ENCODE measurements at places on chromosomes 3 and 15.

GRCh38 chr15:78944202-78944625, 632 bp downstream of the CTSH start:
- DNase-seq = no peak

DNA sequence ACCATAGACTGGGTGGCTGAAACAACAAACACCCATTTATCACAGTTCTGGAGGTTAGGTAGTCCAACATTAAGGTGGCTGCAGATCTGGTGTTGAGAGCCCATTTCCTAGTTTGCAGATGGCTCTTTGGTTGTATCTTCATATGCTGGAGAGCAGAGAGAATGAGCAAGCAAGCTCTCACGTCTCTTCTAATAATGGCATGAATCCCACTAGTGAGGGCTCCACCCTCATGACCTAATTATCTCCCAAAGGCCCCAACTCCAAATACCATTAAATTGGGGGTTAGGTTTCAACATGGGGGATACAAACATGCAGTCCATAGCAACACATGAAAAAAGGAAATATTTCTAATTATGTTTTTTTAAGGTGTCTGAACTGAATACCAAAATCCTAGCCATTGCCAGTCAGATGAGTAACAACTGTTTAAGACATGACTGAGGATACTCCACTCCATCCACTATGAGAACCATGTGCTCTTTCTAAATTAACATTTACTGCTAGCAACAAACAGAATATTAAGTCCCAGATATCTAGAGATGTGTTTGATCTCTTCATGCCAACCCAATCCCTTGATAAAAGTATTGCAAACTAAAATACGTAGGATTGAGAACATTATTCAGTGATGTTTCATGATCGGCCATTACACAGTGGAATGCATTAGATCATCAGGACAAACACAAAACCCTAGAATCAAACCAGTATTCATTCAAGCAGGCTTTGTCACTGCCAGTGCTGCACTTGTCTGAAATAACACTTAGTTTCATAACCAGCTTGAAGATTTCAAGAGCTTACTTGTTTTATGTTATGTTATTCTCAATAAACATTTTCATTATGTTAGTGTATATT, 340.3 kb downstream of the SLC9A9 start:
- DNase-seq = no peak

- DNase-seq = peak; percentile 26
Observed at GRCh38 chr3:123347691-123348264, 101.1 kb downstream of the ADCY5 start.

- peak; percentile 7 for DNase-seq
Observed at GRCh38 chr3:57281715-57282114, 10.8 kb downstream of the ASB14 start.

- DNase-seq = no peak
Observed at GRCh38 chr3:18370672-18371071, 54.5 kb downstream of the SATB1 start.

DNA sequence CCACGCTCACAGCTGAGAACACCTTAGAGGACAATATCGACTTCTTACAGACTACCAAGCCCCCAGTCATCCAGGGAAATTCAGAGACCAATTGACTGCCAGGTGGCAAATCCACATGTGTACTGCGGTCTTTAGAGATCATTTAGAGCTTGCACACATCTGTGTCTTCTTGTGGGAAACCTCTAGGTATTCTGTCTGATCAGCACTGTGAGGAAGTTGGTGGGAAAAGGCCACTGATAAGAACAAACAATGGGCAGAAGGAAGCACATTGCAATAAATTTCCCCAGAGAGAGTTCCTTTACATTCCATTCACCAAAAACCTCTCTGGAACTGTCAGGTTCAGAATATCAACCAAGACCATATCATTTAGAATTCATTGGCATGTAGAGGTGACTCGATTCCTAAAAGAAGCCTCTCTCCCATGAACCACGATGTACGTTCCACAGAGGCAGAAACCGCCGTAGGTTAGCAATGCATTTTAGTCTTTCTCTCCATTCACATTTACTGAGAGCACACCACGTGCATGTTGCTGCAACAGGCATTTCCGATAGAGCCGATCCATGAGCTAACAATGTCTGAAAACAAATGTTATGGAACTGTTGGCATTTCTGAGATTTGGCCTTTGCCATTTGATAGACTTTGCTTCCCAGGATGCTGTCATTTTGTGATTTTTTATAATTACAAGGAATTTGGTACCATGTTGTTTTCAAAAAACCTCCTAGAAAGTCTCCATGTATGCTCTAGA, 287.3 kb upstream of the TPRG1 start:
- no peak for DNase-seq

- no peak for DNase-seq
Observed at GRCh38 chr3:152396867-152397266, 128.1 kb downstream of the MBNL1 start.

DNA sequence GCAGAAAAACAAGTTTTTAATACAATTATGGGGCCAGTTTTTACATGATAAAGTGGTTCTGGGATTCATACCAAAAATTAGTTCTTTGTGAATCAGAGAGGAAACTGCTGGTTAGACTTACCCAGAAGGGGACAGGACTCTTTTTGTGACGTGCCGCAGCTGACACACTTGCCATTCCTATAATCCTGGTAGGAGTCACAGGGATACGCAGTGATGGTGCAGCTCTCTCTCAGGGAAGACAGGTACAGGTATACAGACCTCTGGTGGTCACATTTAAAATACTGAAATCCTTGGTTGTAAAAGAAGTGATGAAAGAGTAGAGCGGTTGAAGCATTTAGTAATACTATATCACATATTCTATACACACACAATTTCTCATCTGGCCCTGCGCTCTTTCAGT, 20.2 kb upstream of the TMEM41A start:
- DNase-seq = peak; percentile 10

DNA sequence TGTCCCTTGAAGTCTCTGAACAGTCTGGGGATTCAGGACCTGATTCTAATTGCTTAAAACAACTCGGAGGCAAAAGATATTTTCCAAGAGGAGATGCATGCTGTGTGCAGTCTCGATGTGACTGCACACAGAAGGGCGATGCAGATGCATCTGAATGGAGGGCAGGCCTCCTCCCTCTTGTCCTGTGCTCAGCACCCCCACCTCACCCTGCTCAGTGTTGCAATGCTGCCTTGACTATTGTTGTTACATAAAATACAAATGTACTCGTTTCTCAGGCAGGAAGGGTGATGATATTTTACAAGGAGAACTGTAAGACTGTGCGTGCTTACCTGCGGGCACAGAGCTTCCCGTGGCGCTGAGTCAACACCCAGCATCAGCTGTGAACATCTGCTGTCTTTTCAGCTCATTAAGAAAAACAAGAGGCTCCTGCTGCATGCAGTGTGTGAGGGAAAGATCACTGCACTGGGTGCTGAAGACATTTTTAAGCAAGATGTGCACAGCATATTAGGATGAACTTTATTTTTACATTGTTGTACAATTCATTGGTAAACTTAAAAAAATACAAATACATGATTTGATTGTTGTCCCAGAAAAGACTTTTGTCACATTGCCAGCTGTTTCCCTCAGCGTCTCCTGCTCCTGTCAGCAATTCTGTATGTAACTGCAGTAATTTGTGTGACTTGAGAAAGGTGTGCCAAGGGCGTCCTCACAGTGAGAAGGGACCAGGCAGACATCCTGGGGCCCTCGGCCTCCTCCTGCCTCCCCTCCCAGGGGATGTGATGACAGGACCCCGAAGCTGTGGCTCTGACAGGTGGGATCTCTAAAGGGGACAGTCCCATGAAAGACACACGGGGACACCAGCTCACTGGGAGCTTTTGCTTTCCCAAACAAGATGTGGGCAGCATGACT, 56.3 kb upstream of the RPL32 start:
- no peak for DNase-seq

GRCh38 chr3:152315623-152316022, 46.9 kb downstream of the MBNL1 start:
- no peak for DNase-seq

GRCh38 chr3:150114873-150115540, 144.3 kb upstream of the PFN2 start:
- no peak for DNase-seq

DNA sequence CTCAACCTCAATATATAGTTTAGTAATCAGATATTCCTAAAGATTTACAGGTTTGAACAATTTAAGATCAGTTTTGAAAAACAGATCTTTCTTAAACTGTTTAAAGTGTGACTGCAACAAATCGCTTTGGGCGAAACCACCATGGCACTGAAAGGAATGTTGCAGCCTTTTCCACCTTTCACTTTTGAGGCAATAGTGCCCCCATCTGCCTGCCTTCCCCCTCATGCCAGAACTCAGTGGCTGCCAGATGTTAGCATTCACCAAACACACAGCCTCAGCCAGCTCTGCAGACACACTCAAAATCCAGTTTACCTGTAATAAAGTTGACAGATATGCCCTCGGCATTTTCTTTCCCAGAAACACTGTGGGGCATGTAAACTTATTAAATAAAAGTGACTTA, 3.3 kb downstream of the LYSMD4 start:
- peak; percentile 14 for DNase-seq

DNA sequence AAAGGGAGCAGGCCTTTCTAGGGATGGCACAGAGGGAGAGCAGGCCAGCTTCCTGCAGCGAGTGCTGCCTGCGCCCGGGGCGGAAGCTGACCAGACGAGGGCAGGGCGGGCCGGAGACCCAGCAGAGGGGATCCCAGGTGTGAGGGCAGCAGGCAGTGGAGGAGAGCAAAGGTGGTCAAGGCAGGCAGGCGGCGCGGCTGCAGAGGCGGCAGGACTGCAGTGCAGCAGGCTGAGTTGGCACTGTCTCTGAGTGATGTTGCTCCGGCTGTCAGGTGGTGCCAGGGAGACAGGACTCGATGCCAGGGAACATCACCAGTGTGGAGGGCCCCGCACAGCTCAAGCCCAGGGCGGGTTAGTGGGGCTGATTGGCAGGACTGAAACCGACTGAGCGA, 22.3 kb upstream of the PLXNA1 start:
- DNase-seq = no peak

DNA sequence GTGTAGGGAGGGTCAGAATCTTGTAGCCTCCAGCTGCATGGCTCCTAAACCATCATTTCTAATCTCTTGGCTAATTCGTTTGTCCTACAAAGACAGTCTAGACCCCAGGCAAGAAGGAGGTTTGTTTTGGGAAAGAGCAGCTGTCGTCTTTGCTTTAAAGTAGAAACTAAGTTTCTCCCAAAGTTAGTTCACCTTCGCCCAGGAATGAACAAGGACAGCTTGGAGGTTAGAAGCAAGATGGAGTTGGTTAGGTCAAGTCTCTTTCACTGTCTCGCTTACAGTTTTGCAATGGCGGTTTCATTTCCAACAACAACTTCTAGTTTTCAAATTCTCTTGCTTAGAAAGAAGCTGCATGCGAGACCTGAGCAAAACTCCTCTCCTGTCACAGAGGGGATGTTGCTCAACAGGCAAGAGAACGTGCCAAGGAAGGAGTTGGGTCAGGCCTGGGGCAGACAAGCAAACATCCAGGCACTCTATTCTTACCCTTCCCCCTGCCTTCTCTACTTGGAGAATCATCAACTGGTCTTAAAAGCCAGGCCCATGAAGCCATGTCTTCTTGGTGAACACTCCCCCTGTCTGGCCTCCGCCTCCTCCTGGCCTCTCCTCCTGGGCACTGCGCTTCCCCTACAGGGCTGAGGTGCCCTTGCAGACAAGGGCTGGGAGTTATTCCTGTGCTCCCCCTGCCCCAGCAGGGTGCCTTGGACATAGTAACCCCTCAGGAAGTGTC, 57.6 kb downstream of the TMEM44 start:
- no peak for DNase-seq

GRCh38 chr3:11096266-11097139, 57.8 kb upstream of the HRH1 start:
- DNase-seq = peak; percentile 78

DNA sequence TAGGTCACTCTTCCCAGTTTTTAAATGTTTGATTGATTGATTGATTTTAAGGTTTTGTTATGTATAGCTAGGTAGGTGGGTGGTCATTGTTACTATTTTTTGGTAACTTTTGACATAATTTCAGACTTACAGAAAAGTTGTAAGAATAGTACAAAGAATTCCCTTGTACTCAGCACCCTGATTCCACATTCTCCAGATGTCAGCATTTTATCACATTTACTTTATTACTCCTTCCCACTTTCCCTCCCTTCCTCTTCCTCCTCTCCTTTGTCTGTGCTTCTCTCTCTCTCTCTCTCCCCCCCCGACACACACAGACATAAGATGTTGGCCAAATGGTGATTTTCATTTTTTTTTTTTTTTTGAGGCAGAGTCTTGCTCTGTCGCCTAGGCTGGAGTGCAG, 14.8 kb downstream of the IDH3A start:
- DNase-seq = no peak

DNA sequence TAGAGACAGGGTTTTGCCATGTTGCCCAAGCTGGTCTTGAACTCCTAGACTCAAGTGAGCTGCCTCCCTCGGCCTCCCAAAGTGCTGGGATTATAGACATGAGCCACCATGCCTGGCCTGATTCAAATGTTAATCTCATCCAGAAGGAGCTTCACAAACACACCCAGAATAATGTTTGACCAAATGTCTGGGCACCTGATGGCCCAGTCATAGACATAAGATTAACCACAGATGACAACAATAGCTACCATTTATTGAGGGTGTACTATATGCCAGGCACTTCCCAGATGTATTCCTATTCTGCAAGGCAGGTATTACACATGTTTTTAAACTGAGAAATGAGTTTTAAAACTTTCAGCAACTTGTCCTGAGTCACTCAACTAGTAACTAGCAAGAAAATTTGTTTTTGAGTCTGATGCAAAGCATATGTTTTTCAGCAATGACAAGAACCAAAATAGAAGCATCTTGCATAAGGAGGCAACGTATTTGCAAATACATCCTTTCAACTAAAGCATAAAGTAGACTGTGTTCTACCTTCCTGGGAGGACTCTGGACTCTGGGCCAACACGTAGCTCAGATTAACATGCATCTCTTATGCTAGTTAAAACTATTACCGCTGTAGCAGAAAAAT, 8.1 kb upstream of the SPG21 start:
- DNase-seq = no peak

DNA sequence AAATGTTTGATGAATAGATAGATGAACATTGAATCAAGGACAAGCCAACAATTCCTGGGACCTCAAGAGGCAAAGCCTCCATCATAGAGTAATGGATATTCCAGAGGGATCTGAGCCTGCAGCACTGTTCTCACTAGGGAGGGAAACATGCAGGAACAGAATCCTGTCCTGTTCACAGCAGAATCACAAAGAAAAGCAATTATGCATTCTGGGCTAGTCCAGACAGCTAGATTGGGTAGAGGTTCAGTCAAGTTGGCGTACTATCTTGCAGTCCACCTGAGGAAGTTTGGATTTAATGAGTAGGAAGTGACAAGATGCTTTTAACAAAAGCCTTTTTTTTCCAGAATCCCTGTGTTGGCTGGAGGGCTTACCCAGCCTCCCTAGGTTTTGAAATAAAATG, 314.5 kb upstream of the SEMA6D start:
- no peak for DNase-seq

DNA sequence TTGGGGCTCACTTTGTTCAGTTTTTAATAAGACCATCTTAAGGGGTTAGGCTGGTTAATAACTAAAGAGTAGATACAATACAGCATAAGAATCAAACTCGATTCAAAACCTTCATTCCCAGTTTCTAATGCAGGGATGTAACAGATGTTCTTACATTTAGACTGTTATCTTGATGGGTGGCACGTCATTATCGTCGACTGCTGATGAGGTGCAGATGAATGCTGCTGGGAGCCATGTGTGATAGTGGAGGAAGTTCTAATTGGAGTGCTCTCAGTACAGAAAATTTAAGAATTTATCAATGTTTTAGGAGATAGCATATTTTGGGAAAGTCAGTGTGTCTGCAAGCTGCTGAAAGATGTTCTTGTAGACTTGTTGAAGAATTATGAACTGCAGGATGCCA, 331.5 kb downstream of the PTPRG start:
- no peak for DNase-seq
